ENCODE measurements at places on chromosomes 5 and 9.
A peak's percentile ranks its signal among the peaks of the same experiment; 100 is the strongest.

GRCh38 chr9:88593537-88594185 lies 58.7 kb downstream of the NXNL2 start:
- peak; percentile 23 for DNase-seq

- DNase-seq, result no peak
These were observed 85.8 kb downstream of the RIC1 start for GRCh38 chr9:5714501-5715401.

- DNase-seq, result no peak
These were observed 151.0 kb downstream of the GPBP1 start for GRCh38 chr5:57324861-57325260.

GRCh38 chr9:5188060-5188984 lies 2.9 kb upstream of the INSL6 start:
- no peak for DNase-seq

- no peak for DNase-seq
These were observed 328.1 kb downstream of the HINT1 start for GRCh38 chr5:130836729-130837649.

DNA sequence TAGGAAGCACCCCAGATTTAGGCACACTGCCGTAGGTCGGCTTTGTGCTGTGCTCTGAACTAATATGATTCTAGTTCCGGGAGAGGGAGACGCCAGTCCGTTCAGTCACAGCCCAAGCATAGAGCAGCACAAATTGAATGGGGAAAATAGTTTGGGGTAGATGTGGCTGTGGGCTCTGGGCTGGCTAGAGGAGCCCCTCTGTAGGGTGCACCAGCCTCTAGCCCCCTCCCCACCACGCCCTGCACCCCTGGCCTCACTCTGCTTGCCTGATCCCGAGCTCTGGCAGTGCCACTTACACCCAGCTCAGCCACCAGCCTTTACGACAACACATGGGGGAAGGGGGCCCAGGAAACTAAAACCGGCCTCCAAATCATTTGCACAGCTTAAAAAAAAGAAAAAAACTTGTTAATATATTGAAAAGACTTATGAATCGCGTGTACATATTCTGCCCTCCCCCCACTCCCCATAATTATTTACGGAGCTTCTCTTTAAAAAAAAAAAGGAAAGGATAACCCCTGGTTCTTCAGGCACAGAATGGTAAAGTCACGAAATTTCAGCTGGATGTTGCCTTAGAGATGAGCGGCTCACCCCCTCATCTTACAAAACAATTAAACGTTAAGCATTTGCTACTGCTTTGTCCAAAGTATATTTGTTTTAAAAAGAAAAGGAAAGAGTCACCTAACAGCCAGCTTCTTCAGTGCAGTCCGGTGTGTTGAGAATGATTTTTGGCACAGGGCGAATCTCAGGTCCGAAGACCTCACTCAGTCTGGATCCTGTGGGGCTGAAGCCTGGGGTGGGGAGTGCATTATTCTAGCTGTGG lies 3.5 kb downstream of the LMX1B start:
- DNase-seq, result no peak

- no peak for DNase-seq
These were observed 60.8 kb downstream of the FGF18 start for GRCh38 chr5:171480239-171480638.

GRCh38 chr5:43336159-43336558 lies 22.9 kb upstream of the HMGCS1 start:
- DNase-seq, result no peak

GRCh38 chr5:83472508-83473345 lies 1.2 kb downstream of the VCAN start:
- peak; percentile 12 for DNase-seq

DNA sequence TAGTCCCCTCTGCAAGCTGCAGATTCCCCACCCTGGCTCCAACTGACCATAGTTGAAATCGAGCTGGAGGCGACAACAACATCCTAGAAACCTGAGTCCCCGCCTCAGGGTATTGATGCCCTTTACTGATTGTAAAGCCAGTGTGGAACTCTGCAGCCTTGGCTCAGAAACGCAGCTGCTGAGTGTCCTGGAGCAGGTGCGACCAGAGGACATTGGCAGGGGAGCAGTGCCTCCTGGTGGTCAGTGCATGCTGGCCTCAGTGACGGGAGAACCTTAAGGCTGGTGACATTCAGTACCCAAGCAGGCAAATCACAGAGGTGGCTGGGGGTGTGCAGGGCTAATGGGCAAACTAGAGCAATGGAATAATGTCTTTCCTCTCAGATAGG lies 20.4 kb upstream of the ZNF354B start:
- DNase-seq, result peak; percentile 26

DNA sequence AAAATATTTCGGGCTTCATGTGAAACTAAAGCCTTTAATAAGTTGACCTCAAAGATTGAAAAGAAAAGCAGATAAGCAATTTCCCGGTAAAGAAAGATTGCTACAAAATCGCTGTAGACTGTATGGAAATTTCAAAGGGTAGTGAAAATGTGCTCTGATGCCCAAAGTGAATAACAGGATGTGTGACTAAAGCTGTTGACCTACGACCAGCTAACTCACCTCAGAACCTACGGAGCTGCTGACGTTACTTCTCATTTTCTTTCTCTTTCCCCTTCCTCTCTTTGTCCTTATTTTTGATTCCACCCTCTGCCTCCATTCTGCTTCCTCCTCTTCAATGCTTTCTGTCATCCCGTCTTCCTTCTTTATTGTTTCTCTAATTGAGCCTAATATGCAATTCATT lies 103.2 kb downstream of the PDE4D start:
- no peak for DNase-seq

DNA sequence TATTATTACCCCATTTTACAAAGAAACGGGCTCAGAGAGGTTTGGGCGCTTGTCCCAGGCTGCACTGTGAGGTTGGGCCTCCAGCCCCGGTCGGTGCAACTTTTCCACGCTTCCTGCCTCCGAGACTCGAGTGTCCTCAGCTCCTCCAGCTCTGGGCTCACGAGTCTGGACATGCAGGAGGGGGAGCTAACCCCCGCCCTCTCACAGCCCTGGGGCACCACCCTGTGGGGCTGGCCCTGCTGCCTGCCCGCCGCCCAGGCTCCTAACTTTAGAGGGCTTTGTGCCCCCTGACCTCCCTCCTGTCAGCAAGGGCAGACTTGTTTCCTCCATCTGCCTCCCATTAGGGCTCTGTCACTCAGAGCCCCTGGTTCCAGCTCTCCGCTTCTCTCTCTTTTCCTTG lies 4.3 kb upstream of the ASB6 start:
- DNase-seq, result no peak

DNA sequence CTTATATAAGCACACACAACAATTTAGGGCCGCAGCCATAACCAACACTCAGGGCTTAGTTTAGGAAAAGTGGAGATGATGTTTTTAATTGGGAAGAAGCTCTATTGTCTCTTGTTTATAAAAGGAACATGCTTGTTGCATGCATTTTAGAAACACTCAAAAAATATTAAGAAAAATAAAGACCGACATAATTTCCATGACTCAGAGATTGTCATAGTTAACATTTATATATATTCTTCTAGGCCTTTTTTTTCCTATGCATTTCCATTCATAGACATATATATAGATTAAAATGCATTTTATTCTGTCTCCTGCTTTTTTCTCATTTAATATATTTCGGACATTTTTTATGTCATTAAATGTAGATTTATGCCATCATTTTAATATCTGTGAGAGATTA lies 13.6 kb upstream of the ARSI start:
- no peak for DNase-seq

DNA sequence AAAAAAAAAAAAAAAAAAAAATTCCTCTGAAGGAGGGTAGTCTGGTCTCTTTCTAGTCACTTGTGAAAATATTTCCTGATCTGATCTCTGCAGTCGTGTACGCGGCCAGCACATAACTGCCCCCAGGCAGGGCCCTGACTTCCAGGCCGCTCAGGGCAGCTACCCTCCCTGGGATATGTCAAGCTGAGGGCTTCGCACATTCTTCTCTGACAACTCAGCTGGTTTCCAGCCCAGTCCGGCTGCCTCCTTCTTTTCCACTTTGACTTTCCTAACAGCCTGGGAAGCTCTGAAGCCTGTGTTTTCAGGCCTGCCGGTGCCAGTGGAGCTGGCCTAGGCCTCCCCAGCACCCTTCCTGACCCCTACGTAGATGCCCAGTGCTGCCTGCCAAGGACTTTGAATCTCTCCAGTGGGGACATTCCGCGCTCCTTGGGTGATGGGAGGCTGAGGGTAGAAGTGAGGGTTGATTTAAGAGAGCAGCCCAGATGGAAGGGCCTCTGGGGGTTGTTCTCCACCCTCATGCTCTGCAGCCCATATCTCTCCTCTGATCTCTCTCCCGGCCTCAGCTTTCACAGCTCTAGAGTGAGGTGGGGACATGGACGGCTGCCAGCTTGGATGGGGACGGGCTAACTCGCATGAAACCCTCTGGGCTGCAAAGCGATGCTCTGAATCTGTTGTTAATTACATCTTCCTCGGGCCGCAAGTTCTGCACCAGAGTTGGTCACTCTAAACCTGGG lies 20.7 kb downstream of the COL5A1 start:
- peak; percentile 27 for DNase-seq

GRCh38 chr9:37031902-37032301 lies 2.2 kb downstream of the PAX5 start:
- no peak for DNase-seq

DNA sequence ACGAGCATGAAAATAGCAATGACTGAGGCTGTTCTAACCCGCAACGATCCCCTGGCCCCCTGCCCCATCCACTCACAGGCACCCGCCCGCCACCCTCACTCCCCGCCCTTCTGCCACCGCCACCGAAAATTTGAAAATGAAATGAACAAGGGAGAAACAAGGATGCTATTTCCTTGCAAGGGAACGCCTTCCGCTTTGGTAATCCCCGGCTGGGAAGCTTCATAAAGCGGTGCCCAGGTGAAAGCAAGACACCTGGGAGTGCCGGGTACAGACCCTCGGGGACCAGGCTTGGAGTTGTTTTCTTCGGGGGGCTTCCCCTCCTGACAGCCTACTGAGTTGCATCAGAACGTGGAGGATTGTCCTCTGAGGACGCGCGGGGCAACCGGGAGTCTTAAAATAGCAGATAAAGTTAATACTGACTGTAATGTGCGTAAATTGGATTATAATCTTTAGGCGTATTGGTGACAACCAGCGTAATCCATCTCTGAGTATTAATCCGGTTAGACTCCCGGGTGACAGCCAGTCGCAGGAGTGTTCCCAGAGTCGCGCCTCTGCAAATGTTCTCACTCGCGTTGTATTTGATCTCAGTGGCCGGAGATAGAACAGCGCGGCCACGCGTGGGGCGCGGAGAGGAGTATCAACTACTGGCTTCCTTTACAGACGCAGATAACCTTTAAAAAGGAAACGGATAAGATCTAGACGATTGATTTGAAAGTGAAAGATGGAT lies 885 bp upstream of the MLLT3 start:
- DNase-seq, result peak; percentile 70

GRCh38 chr5:2024986-2025721 lies 142.4 kb upstream of the IRX4 start:
- no peak for DNase-seq

DNA sequence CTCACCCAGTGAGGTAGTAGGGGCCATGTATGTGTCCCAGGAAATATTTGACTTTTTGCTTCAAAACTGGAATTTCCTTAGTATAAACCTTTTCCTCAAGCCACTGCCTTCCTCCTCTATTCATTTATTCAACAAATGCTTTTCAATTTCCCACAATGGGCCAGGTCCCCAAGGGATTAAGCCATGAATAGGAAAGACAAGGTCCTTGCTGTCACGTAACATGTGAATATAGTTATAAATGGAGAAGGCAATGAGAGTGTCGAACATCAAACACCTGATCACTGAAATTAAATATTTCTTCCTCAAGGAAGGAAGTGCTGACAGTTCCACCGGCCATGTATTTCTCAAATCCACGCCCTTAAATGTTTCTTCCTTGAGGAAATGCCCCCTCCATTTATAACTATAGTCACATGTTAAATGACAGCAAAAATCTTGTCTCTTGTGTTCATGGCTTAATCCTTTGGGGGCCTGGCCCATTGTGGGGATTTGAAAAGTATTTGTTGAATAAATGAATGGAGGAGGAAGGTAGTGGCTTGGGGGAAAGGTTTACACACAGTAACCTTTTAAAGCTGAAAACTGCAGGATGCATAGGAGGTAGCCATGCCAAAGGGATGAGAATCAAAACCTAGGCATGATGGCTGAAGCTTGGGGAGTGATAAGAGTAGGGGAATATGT lies 145.5 kb downstream of the PTTG1 start:
- DNase-seq, result no peak

DNA sequence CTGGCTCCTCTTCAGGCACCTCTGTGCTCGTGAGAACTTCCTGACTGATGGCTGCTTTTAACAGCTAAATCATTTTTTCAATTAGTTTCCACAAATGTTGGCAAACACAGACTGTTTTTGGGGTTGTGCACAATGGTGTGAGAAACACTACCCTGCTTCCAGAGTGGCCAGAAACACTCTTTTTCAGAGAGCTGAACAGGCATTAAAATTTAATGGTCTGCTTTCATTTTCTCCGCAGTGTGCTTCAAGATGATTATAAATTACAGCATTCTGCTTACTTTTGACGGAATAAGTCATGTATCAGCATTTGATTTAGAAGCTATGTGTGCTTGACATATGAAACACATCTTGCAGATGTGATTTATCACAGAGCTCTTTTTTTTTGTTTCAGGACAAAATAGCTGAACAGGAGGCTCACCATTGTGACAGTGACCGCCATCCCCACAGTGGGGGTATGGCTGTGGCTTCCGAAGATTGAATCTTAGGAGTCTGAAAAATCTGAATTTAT lies 454.5 kb upstream of the ZNF608 start:
- no peak for DNase-seq

- DNase-seq, result peak; percentile 86
These were observed 7.1 kb downstream of the PHYHD1 start for GRCh38 chr9:128927731-128928411.

DNA sequence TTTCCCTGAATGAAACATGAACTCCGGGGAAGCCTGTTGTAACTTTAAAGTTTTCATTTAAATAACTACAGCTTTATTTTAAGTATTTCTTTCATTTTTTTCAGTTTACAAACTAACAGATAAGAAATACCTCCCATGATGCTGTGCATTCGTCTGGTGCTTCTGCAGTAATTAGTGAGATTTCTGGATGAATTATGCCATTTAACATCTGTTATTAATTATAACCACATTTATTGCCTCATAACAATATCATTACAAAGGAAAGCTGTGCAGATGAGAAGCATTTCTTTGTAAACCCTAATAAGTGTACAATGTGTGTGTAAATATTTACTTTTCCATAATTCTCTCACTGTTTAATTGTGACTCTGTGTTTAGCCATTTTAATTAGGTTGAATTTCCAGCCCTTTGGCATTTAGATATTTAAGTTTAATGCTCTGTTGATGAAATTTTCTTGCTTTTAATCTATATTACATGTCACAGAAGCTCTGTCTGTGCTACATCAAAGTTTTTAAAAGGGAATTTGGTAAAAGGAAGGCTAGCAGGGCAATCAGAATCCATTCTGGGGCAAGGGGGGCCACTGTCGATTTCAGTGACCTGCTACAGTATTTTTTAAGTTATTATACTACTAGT lies 418.0 kb downstream of the SPATA31D1 start:
- no peak for DNase-seq

DNA sequence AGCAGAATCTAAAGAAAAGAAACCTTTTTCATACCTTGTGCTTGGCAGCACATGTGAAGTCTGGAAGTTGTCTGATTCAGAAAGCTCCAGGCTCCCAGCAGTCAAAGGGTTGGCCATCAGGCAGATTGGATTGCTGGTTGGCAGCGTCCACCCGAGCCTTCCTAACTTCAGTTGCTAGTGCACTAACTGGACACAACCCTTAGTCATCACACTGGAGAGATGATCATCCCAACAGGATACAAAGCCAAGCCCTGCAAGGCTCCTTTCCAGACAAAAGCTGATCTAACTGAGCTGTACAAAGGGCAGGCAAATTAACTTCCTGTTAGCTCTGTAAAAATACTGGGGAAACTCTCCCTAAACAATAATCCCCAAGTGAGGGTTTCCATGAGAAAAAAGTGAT lies 185.6 kb downstream of the SNX18 start:
- DNase-seq, result no peak
